ENCODE measurements at places on chromosomes 12 and 14.

- no peak for DNase-seq
Measured at GRCh38 chr14:55689981-55690871, 110.2 kb downstream of the KTN1 start.

DNA sequence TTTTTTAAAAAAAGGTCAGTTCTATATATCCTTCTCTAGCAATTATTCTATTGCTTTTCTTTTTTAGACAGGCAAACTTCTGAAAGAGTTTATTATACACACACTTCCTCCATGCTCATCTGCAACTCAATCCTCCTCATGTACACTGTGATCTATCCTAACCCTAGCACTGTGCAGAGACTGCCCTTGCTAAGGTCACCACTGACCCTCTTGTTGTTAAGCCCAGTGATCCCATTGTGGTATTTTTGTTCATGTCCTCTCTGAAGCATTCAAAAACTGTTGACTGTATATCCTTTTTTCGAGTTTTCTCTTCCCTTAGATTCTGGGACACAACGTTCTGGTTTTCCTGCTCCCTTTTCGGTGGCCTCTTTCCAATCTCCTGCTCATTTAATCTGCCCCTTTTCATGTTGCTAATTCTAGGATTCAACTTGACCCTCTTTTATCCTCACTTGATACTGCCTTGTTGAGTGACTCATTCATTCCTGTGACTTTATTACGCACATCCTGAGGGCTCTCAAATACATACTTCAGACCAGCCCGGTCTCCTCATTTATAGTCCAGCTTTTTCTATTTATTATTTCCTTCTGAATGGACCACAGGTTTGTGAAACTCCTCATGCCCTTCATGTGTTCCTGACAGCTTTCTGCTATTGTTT is 53.9 kb upstream of the PTPRB start:
- no peak for DNase-seq

DNA sequence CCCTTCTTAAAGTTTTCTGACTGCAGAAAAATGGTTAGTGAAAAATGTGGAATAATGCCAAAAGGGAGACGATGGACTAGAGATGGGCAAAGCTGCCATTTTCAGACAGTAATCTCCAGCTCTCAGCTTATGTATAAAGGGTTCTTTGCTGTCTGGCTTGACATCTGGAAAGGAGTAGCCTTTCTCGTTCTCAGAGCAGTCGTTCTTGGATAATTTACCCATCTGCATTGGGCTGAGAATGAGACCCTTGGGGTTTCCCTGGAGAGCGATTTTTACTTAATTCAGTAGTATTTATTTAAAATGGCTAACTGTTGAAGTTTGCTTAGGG is 1.2 kb downstream of the NUDT4 start:
- no peak for DNase-seq

GRCh38 chr12:21276826-21277225 is 57.9 kb downstream of the SLCO1A2 start:
- no peak for DNase-seq

GRCh38 chr14:34981743-34982420 is 910 bp upstream of the SRP54 start:
- DNase-seq: peak; percentile 44

DNA sequence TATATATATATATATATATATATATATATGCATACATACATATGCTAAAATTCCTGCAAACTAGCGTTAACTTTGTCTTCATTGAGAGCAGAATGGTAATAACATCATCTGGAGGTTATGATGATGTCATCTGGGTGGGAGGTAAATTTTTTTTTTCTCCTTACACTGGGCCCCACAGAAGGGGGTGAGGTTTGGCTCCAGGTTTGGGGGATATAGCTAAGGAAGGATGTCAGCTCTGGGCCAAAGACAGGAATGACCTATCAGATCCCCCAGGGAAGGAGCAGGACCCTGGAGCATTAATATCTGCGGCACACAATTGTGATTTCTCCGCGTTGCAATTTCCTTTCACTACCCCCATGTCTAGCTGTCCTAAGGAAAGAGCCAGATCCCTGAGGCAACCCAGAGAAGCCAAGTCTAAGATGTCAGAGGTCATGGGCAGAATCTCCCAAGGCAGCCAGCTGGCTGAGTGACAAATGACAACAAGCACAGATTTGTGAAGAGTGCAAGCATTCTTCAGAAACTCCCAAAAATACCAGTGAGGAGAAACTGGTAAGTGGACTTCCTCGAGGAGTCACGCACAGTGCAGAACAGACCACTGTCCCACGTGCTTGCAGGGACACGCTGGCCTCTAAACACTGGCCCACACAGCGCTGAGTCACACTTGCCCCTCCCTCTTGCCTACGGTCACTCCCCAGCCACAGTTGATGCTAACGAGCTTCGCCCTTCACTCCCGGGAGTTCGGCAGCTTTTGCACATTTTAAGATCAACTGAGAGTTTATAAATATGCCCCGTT is 9.9 kb downstream of the UBC start:
- DNase-seq: peak; percentile 92

- DNase-seq: no peak
Measured at GRCh38 chr12:12278899-12279298, 12.1 kb upstream of the LRP6 start.

- DNase-seq: no peak
Measured at GRCh38 chr14:45068396-45068795, 15.5 kb upstream of the PRPF39 start.

DNA sequence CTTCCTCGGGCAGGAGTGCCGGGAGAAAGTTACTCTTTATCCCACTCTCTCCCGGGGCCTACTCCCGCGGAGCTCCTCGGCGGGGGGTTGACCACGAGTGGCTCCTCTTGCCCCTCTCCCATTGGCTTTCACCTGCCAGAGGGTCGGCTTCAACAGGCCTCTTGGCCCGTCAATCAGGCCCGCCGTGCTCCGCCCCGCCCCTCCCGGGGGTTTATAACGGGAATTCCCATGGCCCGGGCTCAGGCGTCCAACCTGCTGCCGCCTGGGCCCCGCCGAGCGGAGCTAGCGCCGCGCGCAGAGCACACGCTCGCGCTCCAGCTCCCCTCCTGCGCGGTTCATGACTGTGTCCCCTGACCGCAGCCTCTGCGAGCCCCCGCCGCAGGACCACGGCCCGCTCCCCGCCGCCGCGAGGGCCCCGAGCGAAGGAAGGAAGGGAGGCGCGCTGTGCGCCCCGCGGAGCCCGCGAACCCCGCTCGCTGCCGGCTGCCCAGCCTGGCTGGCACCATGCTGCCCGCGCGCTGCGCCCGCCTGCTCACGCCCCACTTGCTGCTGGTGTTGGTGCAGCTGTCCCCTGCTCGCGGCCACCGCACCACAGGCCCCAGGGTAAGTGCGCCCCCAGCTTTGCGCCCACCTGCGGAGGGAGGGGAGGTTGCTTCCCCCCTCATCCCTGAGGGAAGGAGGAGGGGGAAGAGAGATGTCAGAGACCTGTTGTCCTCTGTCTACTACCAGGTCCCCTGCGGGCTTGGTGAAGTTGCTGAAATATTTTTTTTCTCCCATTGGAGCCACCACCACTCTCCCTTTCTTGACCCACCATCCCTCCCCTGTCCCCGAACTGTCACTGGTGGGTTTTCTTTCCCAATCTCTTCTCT is at the start of gene SMOC1:
TSS of gene SMOC1 (plus strand) at position 242 of the 869 bp plus-strand sequence. CDS start at position 505, 263 bp downstream.
- no peak for DNase-seq

GRCh38 chr12:99618657-99619056 is 28.9 kb upstream of the GARIN6 start:
- DNase-seq: no peak

GRCh38 chr12:92297932-92298696 is 152.5 kb upstream of the BTG1 start:
- DNase-seq: peak; percentile 43

DNA sequence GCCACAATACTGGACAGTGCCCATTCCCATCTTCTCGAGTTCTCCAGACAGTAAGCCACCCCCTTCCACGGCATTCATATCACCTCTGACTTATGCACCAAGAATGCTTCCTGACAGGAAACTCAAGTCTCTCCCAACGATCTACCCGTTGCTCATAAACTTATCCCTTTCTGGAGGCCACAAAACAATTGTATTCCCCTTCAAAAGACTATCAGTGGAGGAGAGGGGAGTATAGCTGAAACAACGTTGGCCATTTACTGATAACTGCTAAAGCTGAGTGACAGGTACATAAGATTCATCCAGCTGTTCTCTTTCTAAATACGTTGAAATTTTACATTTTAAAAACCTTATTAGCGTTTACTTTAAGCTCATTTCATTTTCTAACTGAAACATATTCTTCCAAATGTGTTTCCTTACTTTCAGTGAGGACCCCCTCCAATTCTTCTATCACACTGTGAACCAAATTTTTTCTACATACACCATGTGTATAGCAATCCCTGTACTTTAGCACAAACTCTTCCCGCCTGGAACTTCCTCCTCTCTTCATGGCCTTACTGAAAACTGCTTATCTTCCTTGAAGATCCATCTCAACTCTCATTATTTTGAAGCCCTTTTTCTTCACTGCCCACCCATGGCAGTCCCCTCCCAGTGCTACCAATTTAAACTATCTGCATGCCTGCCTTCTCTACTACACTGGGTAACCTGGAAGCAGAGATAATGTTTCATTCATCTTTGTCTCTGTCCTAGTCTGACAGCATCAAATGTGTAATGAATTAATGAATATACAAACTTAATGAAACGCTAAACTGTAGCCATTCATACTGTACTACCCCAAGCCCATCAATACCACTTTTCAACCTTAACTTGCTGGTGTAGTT is 28.8 kb downstream of the ATXN2 start:
- DNase-seq: no peak

- no peak for DNase-seq
Measured at GRCh38 chr14:67313153-67313552, 46.5 kb downstream of the ATP6V1D start.
